ENCODE measurements at places on chromosomes 12 and 14.
A peak's percentile ranks its signal among the peaks of the same experiment; 100 is the strongest.

- no peak for DNase-seq
Measured at GRCh38 chr14:94203473-94204210, 29.5 kb downstream of the PPP4R4 start.

DNA sequence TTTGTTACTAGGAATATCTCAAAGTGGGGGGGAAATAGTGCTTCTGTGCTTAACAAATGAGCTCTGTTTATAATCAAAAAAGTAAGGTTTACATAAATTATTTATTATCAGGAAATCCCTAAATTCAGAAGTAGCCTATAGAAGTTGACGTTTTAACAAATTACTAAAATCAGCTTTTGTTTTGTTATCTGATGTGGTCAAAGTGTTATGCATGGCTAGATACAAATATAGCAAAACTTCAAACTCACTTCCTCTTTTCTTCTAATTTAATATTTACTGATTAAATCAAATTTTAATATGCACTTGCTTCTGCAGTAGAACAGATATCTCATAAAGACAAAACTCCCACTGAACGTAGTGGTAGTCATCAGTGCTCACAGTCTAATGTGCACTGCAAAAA, 47.5 kb downstream of the GARIN6 start:
- no peak for DNase-seq

GRCh38 chr12:93186131-93186530, 191.6 kb upstream of the NUDT4 start:
- no peak for DNase-seq

- no peak for DNase-seq
Measured at GRCh38 chr12:85007836-85008235, 28.2 kb downstream of the TSPAN19 start.

GRCh38 chr14:45679853-45680252, 426.9 kb upstream of the MIS18BP1 start:
- DNase-seq: no peak

- no peak for DNase-seq
Measured at GRCh38 chr14:69360438-69361108, 37.5 kb downstream of the ERH start.

DNA sequence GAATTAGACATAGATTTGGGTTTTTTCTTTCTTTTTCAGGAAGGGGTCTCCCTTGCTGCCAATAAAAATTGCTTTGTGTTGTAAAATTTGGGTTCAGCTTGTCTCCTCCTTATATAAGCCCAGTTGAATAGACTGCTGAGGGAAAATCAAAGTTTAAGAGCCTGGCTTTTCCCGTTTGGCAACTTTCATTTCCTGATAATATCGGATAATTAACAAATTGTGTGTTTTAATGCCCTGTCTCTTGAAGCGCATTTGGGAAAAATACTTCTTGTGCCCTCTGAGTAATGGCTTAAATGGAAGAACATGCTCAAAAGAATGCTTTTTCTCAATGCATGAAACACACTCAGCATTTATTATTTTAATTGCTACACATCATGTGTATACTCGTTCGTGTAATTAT, 198.0 kb upstream of the DCN start:
- no peak for DNase-seq

GRCh38 chr12:122318607-122319605, 52.6 kb upstream of the VPS33A start:
- no peak for DNase-seq

GRCh38 chr14:43475757-43476156, 1031.3 kb downstream of the FSCB start:
- DNase-seq: no peak

DNA sequence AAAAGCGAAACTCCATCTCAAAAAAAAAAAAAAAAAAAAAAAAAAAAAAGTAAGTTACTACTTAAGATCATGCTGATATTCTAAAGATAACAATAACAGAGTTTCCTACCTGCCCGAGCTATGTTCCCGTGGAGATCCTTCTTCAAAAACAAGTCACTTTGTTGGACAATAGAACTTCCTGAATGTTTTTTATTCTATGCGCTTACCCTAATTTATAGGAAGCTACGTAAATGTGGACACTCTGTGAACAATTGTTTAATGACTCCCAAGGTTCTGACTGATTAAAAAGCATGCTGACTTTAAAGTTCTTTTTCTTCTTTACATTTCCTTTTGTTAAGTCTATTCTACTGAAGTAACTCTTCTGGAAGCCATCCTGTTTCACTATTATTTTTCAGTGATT, 52.5 kb downstream of the FGD4 start:
- DNase-seq: no peak

DNA sequence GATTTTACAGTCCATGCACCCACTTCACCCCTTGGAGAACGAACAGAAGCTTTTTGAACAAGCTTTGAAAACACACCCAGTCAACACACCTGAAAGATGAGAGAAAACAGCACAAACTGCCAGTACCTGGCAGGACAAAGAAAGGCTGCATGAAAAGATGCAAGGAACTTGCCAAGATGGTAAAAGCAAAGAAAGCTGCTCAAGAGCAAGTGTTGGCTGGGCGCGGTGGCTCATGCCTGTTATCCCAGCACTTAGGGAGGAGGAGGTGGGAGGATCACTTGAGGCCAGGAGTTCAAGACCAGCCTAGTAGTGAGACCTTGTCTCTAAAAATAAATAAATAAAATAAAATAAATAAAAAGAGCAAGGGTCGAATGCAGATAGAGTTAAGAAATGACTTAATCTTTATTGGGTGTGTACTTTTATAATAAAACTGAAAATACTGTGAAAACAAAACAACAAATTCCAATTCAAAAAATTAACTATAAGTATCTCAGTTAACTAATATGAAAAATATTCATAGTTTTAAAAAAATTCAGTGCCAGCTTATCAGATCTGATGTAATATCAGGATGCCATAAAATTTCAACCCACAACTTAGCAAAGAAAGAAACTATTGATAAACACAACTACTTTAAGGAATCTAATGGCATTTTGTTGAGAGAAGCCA, 59.2 kb downstream of the HECTD4 start:
- no peak for DNase-seq

GRCh38 chr12:108989376-108989775, 31.5 kb downstream of the SVOP start:
- DNase-seq: no peak

- no peak for DNase-seq
Measured at GRCh38 chr14:93688820-93689219, 99.5 kb downstream of the PRIMA1 start.

DNA sequence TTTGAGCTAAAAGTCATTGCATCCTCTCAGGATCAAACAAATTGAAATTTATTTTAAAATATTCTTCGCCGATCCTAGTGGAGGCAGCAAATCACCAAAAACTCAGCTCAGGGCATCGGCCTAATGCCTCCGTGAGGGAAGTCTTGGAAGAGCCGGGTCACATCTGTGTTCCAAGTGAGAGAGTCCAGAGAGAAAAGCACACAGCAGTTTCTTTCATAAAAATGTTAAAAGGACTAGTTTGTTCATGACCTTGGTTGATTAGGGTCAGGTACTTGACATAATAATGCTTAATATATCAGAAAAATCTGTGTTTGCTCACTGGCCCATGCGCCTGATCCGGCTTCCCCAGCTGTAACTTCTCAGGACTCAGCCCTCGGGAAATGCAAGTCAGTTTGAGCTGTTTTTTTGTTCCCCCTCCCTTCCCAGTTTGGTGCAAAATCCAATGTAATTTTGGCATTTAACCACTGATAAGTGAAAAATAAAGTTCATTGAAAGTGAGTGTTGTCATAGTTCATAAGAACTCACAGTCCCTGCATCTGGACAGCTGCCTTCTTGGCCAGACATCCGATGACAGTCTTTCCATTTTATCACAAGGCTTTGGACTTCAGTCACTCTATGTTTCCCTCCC, 161.7 kb downstream of the CAND1 start:
- DNase-seq: no peak

- DNase-seq: no peak
Measured at GRCh38 chr12:78407722-78408121, 456.9 kb upstream of the SYT1 start.

DNA sequence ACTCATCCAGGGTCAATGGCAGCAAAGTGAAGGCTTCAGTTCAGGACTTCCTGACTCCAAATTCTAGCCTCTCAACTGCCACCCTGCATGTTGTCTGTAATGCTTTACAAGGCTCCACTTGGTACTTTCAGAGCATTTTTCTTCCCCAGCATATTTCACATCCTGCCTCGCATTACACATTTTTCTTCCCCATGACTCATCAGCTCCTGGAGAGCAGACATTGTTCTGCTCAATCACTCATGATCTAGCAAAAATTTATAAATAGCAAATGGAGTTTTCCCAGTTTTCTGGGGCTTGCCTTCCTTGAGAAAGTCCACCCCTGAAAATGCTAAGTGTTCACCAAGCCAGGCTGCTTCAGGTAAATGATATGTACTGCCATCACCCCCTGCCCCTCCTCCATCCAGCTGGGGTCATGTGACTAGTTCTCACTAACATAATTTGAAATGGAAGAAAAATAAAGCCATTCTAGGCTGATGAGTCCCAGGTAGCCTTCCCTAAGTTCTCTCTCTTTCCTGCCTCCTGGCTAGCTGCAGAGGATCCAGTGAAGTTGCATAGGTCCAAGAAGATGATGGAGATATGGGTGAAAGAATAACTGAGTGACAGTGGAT, 69.4 kb downstream of the ARMH4 start:
- no peak for DNase-seq

DNA sequence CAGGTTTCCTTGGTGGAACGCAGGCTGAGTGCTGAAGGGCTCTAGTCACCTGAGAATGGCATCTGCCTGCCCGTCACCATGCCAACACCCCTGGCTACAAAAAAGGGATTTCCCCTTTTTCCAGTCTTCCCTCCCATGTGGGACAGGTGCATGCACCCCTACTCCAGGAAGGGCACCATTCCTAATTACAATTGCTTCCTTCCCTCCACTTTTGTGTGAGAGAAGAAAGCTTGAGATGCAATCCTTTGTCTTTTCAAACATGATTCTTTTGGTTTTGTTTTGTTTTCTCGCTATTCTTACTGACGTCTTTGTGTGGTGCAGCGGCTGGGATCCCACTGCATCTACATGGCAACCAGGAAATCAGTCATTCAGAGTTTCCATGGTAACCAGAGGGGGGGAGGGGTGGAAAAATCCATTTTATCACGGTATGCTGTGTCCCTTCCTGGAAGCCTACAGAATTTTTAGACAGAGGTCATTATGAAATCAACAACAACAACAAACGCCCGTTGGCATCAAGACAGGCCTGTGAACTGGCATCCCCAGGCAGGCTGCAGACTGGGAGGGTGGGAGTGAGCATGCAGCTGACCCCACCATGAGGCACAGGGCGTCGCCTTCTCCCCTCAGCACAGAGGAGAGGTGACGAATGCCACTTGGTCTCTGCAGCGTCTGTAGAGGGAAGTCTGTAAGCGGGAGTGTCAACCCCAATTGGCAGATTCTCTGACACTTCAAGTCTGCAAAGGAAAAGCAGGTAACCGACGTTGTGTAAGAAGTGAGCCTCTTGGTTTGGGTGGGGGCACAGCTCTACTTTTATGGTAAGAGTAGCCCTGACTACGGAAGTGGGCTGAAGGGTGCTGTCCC, 13.6 kb upstream of the GNG2 start:
- peak; percentile 57 for DNase-seq

- no peak for DNase-seq
Measured at GRCh38 chr14:96066976-96067375, 27.8 kb downstream of the C14orf132 start.

- no peak for DNase-seq
Measured at GRCh38 chr12:30111719-30112118, 328.0 kb upstream of the TMTC1 start.

GRCh38 chr14:75884198-75884611, 97.6 kb downstream of the TGFB3 start:
- DNase-seq: no peak

DNA sequence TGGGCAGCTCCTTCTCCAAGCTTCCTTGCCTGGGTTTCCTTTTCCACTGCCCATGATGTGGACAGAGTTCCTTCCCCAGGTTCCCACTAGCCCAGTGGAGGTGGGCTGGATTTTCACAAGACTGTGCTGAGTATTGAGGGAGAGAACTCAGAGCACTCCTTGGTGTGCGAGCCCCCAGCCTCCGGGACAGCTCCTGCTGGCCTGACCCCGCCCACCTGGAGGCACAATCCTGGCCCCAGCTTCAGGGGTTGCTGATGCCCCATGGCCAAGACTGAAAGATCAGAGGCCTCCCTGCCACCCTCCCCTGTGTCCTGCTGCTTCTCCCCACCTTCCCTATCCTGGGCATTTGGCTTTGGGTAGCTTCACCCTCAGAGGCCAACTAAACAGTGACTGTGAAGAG, 7.7 kb downstream of the KCNH3 start:
- DNase-seq: no peak

- DNase-seq: no peak
Measured at GRCh38 chr12:4118601-4119156, 154.9 kb upstream of the CCND2 start.

DNA sequence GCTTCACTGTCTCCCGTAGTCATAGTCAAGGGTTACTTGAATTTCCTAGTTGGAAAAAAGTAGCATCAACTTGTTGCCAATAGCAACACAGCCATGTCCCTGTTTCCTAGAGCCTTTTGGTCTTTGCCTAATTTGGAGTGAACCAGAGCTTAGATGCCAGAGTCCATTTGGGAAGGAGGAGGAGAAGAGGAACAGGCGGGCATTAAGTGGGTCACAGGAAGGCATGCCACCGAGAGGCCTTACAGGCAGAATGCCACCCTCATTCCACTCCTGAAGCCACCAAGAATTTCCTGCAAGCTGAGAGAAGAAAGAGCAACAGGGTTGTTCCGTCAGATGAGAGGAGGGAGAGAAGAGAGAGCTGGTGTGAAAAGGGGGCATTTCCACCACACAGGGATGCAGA, 339.5 kb downstream of the DPF3 start:
- DNase-seq: no peak

- no peak for DNase-seq
Measured at GRCh38 chr12:63930971-63931370, 86.5 kb downstream of the SRGAP1 start.

GRCh38 chr12:1013618-1014489, 22.8 kb downstream of the ERC1 start:
- DNase-seq: no peak

DNA sequence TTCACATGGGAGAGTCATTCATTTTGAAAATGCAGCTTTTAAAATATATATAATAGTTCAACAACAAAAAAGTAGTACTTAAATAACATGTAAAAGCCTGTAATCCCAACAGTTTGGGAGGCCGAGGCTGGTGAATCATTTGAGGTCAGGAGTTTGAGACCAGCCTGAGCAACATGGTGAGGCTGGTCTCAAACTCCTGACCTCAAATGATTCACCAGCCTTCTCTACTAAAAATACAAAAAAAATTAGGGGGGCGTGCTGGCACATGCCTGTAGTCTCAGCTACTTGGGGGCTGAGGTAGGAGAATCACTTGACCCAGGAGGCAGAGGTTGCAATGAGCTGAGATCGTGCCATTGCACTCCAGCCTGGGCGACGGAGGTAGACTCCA, 256.3 kb upstream of the RGS6 start:
- DNase-seq: no peak

DNA sequence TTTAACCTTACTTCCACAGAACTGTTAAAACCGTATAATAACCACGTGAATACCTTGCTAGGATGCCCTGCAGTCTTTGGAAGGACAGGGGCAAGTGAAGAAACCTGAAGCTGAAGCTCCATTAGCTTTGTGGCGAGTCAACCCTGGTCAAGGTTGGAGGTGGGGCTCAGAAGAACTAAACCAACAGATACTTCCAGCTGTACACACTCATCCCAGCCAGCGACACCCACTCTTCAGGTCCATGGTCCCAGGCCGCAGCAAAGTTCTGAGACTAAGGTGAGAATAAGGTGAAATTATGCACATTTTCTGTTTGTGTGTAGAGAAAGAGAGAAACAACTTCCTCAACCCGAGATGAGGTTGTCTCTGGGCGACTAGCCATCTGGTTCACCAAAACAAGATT, 77.6 kb downstream of the NTF3 start:
- no peak for DNase-seq

GRCh38 chr12:39779768-39780340, 160.3 kb upstream of the ABCD2 start:
- DNase-seq: no peak

- DNase-seq: no peak
Measured at GRCh38 chr12:49633703-49634345, 10.5 kb downstream of the PRPF40B start.
